ENCODE measurements at places on chromosomes 2 and 18.

GRCh38 chr18:3044931-3045698, 32.2 kb upstream of the LPIN2 start:
- DNase-seq: no peak

GRCh38 chr18:32317651-32318050, 127.8 kb downstream of the MEP1B start:
- no peak for DNase-seq

- no peak for DNase-seq
Measured at GRCh38 chr2:53028225-53028624, 739.4 kb upstream of the CHAC2 start.

DNA sequence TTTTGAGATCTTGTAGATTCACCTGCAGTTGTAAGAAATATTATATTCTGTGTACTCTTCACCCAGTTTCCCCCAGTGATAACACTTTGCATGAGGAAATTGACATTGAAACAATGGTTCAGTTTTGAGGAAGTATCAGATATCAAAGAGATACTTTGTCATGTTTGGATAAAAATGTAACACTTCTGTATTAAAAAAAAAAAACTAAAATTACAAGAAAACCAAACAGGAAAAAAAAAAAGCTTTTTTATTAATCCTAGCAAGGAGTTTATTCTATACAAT, 204.0 kb downstream of the ARL4C start:
- DNase-seq: no peak

DNA sequence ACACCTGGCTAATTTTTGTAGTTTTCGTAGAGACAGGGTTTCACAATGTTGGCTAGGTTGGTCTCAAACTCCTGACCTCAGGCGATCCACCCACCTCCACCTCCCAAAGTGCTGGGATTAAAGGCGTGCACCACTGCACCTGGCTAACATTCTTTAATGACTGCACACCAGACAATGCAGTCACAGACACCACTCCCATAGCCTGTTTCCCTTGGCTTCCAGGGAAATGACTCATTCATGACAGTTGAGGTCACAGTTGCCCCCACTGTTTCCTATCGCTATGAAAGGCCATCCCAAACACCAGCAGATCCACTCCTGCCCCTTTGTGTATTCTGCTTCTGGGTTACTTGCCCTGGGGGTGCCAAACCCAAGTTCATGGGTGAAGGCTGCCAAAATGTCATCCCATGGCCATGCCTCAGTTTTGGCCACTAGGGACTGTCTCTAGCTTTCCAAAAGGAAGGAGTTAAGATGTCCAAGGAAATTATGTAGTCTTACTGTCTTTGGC, 8.7 kb downstream of the CHMP1B start:
- DNase-seq: no peak

- DNase-seq: no peak
Measured at GRCh38 chr18:48838921-48839818, 111.6 kb downstream of the SMAD7 start.

DNA sequence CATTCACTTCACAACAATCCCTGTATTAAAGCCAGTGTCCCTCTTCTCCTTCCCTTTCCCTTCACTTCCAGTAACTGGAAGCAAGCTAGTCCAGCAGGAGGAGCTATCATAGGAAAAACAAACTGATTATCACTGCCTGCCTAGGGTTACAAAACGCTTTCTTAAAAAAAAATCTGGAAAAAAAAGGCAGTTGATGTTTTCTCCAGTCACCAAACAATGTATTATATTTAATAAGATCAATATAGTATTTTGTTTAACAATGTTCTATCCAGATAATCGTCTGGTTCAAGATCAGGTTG, 78.8 kb upstream of the ITGB6 start:
- DNase-seq: no peak

DNA sequence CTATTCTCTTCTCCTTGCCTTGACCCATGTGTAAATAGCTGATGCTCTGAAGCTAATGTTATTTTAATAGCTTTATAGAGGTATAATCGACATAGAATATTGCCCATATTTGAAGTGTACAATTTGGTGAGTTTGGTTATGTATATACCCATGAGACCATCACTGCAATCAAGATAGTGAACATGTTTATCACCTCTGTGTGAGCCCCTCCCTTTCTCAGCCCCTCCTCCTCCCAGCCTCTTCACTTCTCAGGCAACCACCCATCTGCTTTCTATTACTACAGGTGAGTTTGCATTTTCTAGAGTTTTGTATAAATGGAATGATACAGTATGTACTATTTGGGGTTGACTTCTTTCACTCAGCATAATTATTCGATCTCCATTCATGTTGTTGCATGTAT, 181.1 kb downstream of the INO80D start:
- no peak for DNase-seq

- DNase-seq: no peak
Measured at GRCh38 chr2:168194784-168195522, 52.4 kb downstream of the STK39 start.

DNA sequence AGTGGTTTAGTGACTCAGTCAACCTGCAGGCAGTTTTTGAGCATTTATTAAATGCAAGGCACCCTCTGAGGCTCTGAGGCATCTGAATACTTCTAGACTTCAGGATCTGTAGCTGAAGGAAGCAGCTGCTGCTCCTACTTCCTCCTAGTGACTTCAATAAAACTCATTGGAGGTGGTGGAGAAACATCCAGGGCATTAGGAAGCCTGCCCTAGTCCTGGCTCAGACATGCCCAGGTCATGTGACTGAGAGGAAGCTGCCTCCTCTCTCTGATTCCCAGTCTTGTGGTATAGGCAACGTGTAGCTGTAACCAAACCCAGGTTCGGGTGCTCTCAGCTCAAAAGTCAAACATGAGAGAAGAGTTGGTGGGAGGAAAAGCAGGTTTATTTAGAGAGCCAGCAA, 287.2 kb upstream of the GYPC start:
- no peak for DNase-seq

DNA sequence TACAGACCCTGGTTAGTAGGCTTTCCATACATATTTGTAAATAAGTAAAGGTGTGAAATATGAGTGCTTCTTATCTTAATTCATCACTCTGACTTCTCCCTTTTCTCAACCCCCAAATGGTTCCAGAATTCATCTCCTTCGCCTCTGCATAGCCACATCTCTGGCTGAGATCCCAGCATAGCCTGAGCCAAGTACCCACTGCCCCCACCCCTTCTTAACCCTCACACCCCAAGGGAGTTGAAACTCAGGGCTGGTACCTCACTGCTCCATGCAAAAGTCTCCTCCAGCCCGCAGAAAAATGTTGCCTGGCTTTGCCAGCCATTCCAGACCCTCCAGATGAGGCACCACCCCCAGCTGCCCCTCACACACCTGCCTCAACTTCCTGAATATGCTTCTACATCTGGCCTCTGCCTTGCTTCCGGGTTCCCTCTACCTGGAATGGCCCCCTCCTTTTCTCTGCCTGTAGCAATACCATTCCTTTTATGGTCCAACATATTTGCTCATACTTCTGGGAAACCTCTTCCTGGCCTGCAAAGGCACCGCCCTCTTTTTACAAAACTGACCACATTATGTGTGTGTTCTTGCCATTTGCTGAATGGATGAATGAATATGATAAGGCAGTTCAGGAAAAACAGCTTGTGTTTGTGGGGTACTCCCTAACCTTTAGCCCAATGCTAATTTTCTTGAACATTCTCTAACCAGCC, 112.8 kb downstream of the CELF4 start:
- DNase-seq: no peak

DNA sequence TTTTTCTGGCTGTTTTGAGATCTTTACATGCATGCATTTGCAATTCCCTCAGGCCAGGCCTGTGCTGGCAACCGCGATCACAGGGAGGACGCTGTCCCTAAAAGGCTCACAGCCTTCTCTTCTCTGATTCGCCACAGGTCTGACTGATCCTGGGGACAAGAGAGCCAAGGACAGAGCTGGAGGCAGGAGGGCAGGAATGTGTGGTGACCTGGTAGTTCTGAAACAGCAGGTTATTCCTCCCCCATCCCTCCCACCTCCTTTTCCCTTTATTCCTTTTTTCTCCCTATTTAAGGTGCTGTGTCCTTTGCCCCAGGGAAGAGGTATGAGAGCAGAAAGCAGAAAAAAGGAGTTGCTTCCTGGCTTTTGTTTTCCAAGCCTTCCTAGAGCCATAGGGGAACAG, 21.9 kb downstream of the TMEM177 start:
- no peak for DNase-seq

DNA sequence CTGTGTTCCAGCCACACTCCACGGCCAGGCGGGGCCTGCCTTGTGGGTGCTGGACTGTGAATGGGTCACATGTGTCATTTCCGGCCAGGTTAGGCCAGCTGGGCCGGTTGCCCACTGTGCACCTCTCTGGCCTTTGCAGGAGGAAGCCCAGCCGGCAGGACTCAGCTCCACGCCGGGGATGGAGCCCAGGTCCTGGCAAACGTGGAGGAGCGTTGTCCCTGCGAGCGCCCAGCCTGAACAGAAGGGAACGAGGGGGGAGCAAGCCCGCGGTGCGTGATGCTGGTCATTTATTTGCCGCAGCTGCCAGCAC, 152.9 kb downstream of the PXDN start:
- no peak for DNase-seq

GRCh38 chr18:63579616-63580015, 7.5 kb upstream of the SERPINB13 start:
- DNase-seq: no peak

- DNase-seq: peak; percentile 21
Measured at GRCh38 chr18:76619621-76620315, 124.7 kb upstream of the ZNF516 start.

DNA sequence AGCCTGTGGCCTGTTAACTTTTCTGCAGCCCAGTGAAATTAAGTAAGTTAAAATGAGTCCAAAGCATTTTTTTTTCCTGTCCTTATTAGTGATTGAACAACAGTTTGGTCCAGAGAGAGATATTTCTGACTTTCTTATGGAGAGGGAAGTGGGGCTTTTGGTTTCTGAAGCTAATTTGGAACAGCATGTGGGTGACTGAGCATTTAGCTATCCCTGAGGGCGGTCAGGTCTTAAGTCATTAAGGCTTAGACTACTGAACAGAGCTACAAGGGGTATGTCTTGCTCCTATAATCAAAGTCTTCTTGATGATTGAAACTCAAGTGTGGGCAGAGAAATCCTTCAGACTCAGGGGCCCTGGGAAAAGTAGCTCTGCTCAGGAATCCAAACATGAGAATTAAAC, 14.0 kb downstream of the ARHGAP25 start:
- no peak for DNase-seq
